ENCODE measurements at places on chromosomes 11 and 22.
A peak's percentile ranks its signal among the peaks of the same experiment; 100 is the strongest.

GRCh38 chr11:32231909-32232493, 141.1 kb downstream of the RCN1 start:
- DNase-seq = no peak

DNA sequence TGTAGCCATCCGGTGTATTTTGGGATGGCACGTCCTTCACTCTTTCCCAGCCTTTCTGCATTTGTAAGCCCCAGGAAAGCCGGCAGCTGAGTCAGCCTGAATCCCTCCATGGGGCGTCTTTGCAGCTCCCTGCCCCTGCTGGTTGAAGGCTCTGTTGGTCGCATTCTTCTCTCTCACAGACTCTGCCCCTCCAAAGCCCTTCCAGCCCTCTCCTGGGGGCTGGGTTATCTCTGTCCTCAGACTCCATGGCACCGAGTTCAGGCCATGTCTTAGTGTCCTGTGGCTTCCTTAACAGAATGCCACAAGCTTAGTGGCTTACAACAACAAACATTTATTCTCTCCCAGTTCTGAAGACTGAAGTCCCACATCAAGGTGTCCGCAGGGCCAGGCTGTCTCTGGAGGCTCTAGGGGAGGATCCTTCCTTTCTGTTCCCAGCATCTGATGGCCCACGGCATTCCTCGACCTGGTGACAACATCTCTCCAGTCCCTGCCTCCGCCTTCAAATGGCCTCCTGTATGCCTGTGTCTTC, 62.2 kb downstream of the BCR start:
- no peak for DNase-seq

DNA sequence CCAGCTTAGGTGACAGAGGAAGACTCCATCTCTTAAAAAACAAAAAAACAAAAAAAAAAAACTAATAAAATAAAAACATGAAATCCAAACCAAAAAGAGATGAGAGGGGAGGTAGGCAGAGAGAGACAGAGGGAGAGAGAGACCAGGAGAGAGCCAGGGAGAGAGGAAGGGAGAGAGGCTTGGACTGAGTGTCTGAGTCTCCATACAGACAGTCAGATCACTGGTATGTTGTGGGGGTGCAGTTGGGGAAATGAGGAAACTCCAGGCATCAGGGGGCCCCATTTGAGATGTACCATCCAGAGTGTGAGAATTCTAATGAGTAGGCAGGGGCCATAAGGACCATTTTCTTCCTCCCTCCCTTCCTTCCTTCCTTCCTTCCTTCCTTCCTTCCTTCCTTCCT, 53.1 kb upstream of the SEPTIN5 start:
- no peak for DNase-seq

- DNase-seq = peak; percentile 29
These were observed at the start of gene PGAP2 for GRCh38 chr11:3807909-3808860. Gene PGAP2, plus strand, starts transcription at chr11:3808560. Its CDS starts 2,700 bp downstream, at chr11:3811260.

DNA sequence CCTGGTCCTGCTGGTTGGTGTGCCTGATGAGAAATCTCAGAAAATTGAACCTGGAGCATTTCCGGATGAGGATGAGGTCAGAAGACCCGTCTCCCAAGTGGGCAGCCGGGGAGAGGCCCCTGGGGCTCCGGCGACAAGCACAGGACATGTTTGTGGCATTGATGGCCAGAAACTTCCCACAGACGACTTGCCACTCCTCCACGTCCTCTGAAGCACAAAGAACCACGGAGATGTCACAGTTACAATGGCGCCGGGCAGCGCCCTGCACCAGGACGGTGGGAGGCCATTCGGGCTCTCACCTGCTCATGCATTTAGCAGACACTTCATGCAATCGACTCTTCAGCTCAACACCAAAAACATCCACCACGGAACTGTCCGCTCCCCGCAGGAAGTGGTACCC, 46.5 kb downstream of the CERK start:
- no peak for DNase-seq
